ENCODE measurements at places on chromosomes 11 and 22.

GRCh38 chr22:36914390-36914752, 943 bp downstream of the CSF2RB start:
- DNase-seq, result no peak

DNA sequence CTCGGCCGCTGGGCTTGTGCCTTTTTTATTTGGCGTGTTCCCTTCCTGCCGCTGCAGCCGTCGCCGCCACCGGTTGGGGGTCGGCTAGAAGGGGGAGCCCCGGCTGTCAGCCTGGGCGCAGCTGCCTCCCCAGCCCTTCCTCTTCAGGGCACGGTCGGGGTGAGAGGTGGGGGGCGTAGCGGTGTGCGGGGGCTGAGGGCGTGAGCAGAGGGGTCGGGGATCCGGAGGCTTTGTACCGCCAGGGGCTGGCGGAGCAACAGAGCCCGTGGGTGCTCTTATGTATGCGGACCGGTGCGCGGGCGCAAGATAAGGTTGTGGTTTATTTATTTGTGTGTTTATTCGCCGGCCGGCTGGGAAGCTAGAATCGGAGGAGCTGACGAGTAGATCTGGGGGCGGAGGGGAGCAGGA, 477 bp downstream of the ZBTB16 start:
- DNase-seq, result no peak

DNA sequence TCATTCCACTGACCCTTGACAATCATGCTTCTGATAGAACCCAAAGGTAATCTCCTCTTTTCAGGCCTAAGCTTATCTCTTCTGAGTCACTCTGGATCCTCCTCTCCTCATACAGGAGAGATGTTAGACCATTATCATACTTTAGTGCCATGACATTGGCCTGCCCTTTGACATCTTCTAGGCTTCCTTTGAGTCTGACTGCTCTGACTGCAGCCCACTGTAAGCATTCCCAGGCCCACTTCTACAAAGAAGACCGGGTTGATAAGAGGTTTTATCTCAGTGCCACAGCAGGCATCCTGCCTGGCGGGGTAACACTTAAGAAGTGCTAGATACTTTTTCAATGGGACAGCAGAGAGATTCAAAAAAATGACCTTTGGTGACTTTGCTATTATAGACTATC, 438.0 kb downstream of the KCNA4 start:
- DNase-seq, result no peak

GRCh38 chr11:68470304-68470811, 9.8 kb downstream of the PPP6R3 start:
- DNase-seq, result no peak

DNA sequence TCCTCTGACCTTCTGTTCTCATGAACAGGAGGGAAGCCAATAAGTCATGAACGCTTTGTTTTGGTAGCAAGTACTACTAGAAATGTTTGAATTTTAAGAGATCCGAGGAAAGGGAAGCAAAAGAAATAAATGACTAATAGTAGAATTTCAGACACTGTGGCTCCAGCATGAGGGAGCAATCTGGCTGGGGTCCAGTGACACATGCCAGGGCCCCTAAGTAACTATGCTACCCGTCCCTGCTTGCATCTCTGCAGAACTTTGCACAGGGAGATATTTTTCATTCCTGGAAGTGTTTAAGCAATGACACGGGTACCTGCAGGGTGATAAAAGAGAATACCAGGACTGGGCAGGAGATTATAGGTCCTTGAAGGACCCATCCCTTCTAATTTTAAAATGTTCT, 7.3 kb upstream of the ADAMTS8 start:
- no peak for DNase-seq

DNA sequence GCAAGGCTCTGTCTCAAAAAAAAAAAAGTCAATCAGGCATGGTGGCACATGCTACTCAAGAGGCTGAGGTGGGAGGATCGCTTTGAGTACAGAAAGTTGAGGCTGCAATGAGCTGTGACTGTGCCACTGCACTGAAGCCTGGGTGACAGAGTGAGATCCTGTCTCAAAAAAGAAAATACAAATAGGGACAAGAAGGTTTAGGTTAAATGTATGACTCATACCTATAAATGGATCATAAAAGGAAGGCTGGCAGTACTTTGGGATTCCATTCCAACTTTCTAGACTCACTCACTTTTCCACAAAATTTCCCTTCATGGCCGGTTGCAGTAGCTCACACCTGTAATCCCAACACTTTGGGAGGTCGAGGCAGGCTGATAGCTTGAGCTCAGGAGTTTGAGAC, 25.6 kb upstream of the OSBP start:
- DNase-seq, result no peak

DNA sequence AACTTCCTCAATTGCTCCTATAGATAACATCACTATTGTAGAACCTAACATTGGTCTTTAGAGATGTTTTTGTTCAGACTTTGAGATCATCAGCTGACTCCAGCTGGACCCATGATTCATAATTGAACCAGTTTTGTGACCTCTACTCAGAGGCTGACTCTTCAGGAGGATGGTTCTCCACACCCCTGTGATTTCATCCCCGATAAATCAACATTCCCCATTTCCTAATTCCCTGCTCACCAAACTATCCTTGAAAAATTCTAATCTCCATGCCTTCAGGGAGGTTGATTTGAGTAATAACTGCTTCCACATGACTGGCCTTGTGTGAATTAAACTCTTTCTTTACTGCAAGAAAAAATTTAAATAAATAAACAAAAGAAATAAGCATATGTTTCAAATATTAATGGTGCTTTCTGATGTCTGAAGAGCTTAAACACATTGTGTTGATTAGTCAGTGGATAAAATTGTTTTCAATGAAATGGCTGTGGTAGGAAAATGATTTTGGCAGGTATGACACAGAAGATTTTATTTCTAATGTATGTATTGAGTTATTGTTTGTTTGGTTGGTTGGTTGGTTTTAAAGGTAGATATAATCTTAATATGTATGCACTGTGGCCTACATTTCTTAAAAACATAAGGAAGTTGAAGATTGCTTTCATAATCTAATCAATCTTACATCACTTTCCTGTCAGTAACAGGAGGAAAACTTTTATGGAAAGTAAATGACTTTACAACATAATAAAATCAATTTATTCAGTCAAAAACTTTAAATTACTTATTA, 427.9 kb upstream of the CCDC179 start:
- no peak for DNase-seq

DNA sequence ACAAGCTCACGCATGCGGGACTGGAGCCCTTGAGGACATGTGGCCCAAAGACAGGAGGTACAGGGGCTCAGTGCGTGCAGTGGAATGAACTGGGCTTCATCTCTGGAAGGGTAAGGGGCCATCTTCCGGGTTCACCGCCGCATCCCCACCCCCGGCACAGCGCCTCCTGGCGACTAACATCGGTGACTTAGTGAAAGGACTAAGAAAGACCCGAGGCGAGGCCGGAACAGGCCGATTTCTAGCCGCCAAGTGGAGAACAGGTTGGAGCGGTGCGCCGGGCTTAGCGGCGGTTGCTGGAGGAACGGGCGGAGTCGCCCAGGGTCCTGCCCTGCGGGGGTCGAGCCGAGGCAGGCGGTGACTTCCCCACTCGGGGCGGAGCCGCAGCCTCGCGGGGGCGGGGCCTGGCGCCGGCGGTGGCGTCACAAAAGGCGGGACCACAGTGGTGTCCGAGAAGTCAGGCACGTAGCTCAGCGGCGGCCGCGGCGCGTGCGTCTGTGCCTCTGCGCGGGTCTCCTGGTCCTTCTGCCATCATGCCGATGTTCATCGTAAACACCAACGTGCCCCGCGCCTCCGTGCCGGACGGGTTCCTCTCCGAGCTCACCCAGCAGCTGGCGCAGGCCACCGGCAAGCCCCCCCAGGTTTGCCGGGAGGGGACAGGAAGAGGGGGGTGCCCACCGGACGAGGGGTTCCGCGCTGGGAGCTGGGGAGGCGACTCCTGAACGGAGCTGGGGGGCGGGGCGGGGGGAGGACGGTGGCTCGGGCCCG, at the start of gene MIF:
Gene MIF, plus strand, starts transcription at position 439 of the 765 bp plus-strand sequence. Its CDS starts 92 bp downstream, at position 531.
- DNase-seq, result peak; percentile 71

GRCh38 chr11:92865352-92865751, 104.1 kb upstream of the MTNR1B start:
- no peak for DNase-seq

DNA sequence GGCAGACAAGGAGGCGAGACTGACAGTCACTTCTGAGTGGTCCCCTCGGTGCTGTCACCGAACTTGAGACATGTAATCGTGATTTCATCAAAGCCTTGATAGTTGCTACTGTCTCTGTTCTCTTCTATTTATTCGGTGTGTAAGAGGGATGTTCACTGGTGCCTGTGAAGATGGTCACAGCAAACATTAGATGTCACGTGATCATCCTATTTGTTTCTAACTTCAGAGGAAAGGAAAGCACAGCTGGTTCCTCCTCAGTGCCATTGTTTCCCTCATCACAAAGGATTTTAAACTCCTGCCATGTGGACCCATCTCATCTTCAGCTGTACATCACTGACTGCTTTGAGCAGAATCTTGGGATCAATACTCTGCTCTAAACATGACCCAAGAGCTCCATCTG, 73.1 kb upstream of the CLMP start:
- DNase-seq, result no peak

GRCh38 chr11:74325649-74326645, 14.5 kb upstream of the P4HA3 start:
- DNase-seq, result no peak

GRCh38 chr11:78564490-78565467, 9.9 kb downstream of the NARS2 start:
- no peak for DNase-seq

GRCh38 chr22:42905702-42906183, 48.7 kb upstream of the ARFGAP3 start:
- no peak for DNase-seq

- no peak for DNase-seq
These were observed 3.4 kb downstream of the TMEM126A start for GRCh38 chr11:85651118-85651517.

- no peak for DNase-seq
These were observed 2.1 kb downstream of the TRIM29 start for GRCh38 chr11:120135838-120136237.

- no peak for DNase-seq
These were observed 2.9 kb downstream of the SEPTIN5 start for GRCh38 chr22:19717181-19717580.

- DNase-seq, result no peak
These were observed 5.2 kb downstream of the TMEM126A start for GRCh38 chr11:85652786-85653447.

DNA sequence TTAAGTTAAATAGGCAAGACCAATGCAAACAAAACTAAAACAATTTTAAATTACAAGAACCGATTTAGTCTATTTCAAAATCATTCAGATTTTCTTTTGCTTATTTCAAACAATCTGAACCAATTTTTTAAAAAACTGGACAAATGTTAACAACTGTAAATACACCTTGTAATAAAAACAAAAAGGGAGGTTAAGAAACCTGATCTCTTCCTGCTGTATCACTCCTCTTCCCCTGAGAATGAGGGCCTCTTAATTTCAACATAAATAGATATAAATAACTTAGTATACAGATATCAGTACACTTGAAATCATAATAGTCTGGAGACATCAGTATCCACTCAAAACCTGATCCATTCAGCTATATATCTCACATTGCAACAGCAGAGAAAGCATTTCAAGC, 346.6 kb downstream of the TTC28 start:
- DNase-seq, result no peak

DNA sequence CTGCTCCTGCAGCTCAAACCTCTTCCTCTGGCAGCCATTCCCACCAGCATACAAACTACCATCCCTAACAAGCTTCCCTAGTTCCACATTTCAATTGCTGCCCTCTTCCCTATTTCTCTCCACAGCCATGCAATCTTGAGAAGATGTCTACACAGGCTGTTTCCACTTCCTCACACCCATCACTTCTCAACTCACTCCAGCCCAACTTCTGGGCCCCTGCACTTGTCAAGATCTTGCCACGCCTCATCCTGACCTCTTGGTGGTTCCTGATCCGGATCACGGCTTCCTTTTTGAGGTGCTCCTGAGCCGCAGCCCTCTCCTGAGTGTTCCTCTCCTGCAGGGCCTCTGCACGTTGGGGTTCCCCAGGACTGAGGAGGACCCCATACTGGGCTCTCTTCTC, 22.6 kb downstream of the RPL27A start:
- no peak for DNase-seq

DNA sequence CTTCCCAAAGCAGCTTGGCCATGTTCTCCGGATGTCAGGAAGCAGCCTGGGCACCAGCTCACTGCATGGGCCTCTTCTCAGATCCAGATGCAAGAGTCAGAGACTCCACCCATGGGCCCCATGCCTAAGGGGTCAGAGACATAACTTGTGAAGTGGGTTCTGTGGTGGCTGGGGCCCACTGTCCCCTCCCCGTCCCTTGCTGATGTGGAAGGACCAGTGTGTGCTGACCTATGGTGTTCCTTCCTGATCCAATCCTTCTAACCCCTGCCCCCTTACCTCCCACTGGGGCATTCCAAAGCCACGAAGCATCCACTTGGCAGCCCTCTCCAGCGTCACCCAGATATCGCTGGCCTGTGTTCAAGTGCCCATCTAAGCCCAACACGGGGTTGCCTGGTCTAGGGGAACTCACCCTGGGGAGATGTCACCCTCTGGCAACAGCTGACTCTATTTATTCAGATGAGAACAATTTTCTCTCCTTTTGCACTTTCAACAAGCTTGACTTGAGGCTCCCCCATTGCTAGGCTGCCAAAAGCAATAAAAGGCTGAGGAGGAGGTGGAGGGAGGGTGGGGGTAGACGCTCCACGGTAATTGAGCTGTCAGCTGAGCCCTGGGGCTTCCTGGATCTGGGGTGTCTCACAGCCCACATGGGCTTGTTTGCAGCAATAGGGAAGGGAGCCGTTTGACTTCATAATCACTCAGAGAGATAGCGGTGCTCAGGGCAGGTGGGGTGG, 158.5 kb downstream of the ADAMTS15 start:
- DNase-seq, result no peak
